ENCODE measurements at places on chromosomes 2 and 18. TPM values are rescaled to one million over a fixed set of nuclear protein-coding genes. Genes with fewer than 3 reads are reported as not detected.
A peak's percentile ranks its signal among the peaks of the same experiment; 100 is the strongest.

Gene ABCG8
- total RNA-seq, result not detected

Gene CPS1
- 27.5 TPM for total RNA-seq

Gene TMEM150A
- total RNA-seq, result 5.3 TPM

Gene RAB6D
- total RNA-seq, result not detected

Gene IL37
- total RNA-seq, result 1.7 TPM

Gene DNAJC5G
- total RNA-seq, result not detected

Gene CHMP3
- total RNA-seq, result 120 TPM

Gene RAX
- not detected for total RNA-seq

Gene CFAP65
- total RNA-seq, result not detected

Gene ANKRD36
- total RNA-seq, result 32.3 TPM

Gene DYNAP
- total RNA-seq, result not detected

Gene AAK1
- 50.3 TPM for total RNA-seq

Gene MGAT4A
- 12.2 TPM for total RNA-seq

Gene RAB6C
- total RNA-seq, result not detected

GRCh38 chr2:95113464-95113863 lies 8.1 kb downstream of the MRPS5 start:
- no peaks in the 10 kb centered on the region for H3K27me3 ChIP-seq
- DNase-seq, result no peak
- no peak overlapping the region for H3K27ac ChIP-seq
- H3K4me1 ChIP-seq, result no peaks in the 10 kb centered on the region
- H3K4me3 ChIP-seq, result no peak overlapping the region

DNA sequence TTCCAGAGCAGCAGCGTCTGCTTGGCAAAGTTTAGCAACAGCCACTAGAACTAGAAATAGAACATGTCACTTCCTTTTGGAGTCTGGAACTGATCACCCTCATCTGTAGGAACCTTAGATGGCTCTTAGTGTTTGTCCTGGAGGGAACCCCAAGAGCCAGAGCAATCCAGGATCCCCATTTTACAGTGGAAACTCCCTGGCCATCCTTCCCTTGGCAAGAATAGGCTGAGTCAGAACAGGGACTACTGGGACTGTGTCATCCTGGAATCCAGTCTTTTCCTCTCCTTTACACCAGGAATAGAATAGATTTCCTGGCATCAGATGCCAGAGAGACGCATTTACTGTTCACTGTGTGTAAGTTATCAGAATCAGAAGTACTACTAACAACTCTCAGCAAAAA lies 33.2 kb upstream of the GRHL1 start:
- H3K4me1 ChIP-seq, result peaks cover 9% of the 10 kb centered on the region
- H3K27me3 ChIP-seq, result no peaks in the 10 kb centered on the region
- no peak overlapping the region for H3K27ac ChIP-seq
- DNase-seq, result no peak
- no peak overlapping the region for H3K4me3 ChIP-seq
- H3K36me3 ChIP-seq, result no peaks in the 10 kb centered on the region

DNA sequence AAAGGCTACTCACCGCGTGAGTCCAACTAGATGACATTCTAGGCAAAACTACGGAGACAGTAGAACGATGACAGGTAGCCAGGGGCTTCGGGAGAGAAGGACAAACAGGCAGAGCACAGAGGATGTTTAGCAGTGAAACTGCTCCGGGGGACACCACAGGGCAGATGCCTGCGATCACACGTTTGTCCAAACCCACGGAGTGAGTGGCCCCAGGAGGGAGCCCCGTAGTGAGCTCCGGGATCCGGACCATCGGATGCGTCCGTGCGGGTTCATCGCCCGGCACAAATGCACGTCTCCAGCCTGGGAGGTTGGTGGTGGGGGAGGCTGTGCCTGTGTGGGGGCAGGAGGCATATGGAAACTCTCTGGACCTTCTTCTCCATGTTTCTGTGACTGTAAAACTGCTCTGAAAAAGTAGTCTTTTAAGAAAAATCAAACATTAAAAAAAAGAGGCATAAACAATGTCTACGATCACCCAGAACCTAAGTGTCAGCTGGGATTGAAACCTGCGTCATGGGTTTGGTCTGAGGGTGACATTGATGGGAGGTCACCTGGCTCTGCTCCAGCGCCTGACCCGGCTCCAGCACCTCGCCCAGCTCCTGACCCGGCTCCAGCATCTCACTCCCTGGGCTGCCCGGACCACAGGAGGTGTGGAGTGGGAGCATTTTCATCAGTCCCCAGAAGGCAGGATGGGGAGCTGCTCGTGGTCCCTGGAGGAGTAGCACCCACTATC lies 83.0 kb upstream of the CTDP1 start:
- no peaks in the 10 kb centered on the region for H3K36me3 ChIP-seq
- no peak for DNase-seq
- H3K4me1 ChIP-seq, result no peaks in the 10 kb centered on the region

DNA sequence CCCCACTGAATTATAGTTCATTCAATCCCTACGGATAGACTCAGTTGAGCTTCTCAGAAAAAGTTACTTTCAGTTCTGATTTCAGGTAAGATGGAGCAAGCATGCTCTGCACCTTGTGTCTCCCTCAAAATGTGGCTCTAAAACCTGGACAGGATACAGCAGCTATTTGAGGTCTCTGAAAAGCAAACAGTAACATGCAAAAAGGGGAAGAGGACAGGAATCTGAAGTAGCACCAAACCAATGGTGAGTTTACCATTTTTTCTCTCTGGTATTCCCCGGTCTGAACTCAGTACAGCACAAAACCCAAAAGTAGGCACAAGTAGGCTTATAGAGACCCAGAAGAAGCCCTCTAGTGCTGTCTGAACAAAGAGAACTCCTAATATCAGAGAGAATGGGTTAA lies 34.1 kb downstream of the LANCL1 start:
- no peak overlapping the region for H3K27ac ChIP-seq
- H3K4me1 ChIP-seq, result no peaks in the 10 kb centered on the region
- no peak overlapping the region for H3K4me3 ChIP-seq
- DNase-seq, result no peak
- H3K36me3 ChIP-seq, result no peaks in the 10 kb centered on the region

- no peak overlapping the region for H3K27ac ChIP-seq
- no peak overlapping the region for H3K4me3 ChIP-seq
- peaks cover 32% of the 10 kb centered on the region for H3K4me1 ChIP-seq
- DNase-seq, result no peak
- no peaks in the 10 kb centered on the region for H3K27me3 ChIP-seq
These were observed 71.4 kb upstream of the MBOAT2 start for GRCh38 chr2:9074930-9075329.

GRCh38 chr2:11842336-11842735 lies 95.9 kb downstream of the LPIN1 start:
- H3K27me3 ChIP-seq, result no peaks in the 10 kb centered on the region
- no peaks in the 10 kb centered on the region for H3K36me3 ChIP-seq
- no peak overlapping the region for H3K4me3 ChIP-seq
- no peak for DNase-seq

- H3K4me3 ChIP-seq, result no peak overlapping the region
- no peak for DNase-seq
- H3K27ac ChIP-seq, result no peak overlapping the region
- no peaks in the 10 kb centered on the region for H3K27me3 ChIP-seq
- H3K36me3 ChIP-seq, result no peaks in the 10 kb centered on the region
- no peaks in the 10 kb centered on the region for H3K4me1 ChIP-seq
These were observed 150.4 kb upstream of the CYRIA start for GRCh38 chr2:16816016-16816415.

DNA sequence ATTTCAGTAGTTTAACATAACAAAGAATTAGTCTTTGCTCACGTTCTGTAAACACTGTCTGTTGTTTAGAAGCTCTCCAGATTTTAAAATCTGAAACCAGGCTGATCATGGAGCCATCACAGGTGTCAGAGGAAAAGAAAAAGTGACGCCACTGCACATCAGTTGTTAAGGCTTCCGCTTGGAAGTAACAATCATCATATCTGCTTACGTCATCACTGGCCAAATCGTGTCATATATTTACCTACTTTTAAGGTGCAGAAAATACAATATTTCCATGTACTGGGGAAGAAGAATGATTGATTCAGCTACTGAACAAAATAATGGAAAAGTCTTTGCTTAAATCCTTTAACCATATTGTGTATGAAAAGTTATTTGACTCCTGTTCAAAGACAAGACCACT lies 382.6 kb upstream of the MC4R start:
- H3K27me3 ChIP-seq, result no peaks in the 10 kb centered on the region
- H3K4me1 ChIP-seq, result no peaks in the 10 kb centered on the region
- H3K27ac ChIP-seq, result no peak overlapping the region
- no peak for DNase-seq

GRCh38 chr2:208389940-208390339 lies 16.7 kb upstream of the PTH2R start:
- no peak for DNase-seq
- no peaks in the 10 kb centered on the region for H3K36me3 ChIP-seq
- no peaks in the 10 kb centered on the region for H3K4me1 ChIP-seq
- no peak overlapping the region for H3K4me3 ChIP-seq
- no peaks in the 10 kb centered on the region for H3K27me3 ChIP-seq

DNA sequence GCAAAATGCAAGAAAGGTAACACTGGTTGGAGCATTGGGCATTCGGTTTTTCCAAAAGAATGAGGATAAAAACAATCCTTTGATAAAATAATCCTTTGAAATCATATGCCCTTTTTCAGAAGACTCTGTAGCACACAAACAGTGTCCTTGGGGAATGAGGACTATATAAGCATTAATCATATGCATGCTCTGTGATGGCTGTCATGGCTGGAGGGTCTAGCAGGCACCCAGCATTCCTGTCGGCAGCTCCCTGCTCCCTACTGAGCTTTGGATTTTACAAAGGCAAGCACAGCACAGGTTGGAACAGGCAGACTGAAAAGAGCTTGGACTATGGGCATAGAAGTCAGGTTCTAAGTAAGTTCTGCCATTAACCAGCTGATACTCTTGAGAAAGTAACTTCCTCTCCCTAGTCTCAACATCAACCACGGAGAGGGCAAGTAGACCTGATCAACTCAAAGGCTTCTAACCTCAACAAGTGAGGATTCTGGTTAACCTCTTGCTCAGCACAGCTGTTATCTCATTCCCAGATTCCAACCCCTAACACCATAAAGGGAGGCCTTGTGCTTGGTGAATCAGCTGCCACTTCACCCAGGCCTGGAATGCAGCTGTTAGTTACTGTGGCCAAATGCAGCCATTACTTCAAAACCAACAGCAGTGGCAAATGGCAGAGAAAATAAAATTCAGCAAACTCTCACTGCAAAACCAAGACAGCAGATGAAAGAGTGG lies 29.5 kb downstream of the GALNT14 start:
- H3K27ac ChIP-seq, result no peak overlapping the region
- DNase-seq, result no peak
- H3K4me1 ChIP-seq, result no peaks in the 10 kb centered on the region

DNA sequence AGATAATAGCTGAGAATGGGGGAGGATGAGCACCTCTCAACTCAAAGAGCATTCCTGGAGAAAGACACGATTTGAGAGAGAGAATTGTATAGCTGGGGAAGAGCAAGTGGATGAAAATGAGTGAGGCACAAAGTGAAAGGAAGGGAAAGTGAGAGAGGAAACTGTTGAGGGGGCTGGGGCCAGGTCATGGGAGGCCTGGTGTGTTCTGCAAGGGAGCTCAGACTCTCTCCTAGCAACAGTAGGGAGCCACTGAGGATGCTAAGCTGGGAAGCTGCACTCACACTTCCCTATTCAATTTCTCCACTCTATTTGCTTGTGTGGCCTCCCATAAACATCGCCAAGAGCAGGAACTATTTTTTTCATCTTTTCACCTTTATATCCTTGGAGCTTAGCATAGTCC lies 14.8 kb downstream of the EVA1A start:
- no peak overlapping the region for H3K4me3 ChIP-seq
- no peaks in the 10 kb centered on the region for H3K36me3 ChIP-seq
- no peak overlapping the region for H3K27ac ChIP-seq
- DNase-seq, result no peak
- peaks cover 27% of the 10 kb centered on the region for H3K4me1 ChIP-seq

DNA sequence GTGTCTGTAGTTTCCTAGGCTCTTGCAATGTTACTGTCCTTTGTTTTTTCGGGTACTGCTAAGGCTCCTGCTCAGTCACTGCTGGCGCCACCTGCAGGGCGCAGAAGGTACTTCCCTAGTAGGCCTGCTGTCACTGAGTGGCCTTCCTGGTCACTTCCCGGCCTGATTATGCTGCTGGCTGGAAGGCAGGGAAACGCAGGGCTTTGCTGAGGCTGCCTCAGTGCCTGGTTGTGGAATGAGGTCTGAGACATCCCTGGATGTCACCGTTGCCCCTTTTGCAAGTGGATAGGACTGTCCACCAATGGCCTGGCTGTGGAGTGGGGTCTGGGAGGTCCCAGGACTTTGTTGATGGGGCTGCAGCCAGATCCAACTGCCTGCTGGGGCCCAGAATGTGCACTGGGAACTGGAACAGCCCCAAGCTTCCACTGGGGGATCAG lies 13.1 kb downstream of the DAW1 start:
- H3K4me3 ChIP-seq, result no peak overlapping the region
- no peaks in the 10 kb centered on the region for H3K4me1 ChIP-seq
- no peaks in the 10 kb centered on the region for H3K36me3 ChIP-seq
- no peaks in the 10 kb centered on the region for H3K27me3 ChIP-seq
- H3K27ac ChIP-seq, result no peak overlapping the region
- peak; percentile 57 for DNase-seq

DNA sequence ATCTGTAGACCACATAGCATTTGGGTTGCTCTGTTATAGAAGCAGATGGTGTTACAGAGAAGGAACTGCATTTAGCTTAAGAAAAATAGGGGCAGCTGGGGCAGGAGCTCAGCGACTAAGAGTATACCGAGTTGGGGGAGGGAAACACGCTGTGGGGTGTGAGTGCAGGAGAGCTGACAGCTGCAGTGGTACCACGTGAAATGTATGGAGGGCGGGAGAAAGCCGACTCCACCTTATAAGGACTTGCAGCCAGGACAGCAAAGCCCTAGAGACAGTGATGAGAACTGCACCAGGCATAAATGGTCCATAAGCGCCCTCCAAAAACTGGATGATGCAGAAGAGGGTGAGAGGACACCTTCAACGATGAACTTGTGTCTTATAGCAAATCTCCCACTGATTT lies 237.6 kb downstream of the PRKCE start:
- no peak overlapping the region for H3K27ac ChIP-seq
- H3K36me3 ChIP-seq, result no peaks in the 10 kb centered on the region
- no peak overlapping the region for H3K4me3 ChIP-seq
- DNase-seq, result no peak
- H3K27me3 ChIP-seq, result no peaks in the 10 kb centered on the region
- H3K4me1 ChIP-seq, result peaks cover 6% of the 10 kb centered on the region

DNA sequence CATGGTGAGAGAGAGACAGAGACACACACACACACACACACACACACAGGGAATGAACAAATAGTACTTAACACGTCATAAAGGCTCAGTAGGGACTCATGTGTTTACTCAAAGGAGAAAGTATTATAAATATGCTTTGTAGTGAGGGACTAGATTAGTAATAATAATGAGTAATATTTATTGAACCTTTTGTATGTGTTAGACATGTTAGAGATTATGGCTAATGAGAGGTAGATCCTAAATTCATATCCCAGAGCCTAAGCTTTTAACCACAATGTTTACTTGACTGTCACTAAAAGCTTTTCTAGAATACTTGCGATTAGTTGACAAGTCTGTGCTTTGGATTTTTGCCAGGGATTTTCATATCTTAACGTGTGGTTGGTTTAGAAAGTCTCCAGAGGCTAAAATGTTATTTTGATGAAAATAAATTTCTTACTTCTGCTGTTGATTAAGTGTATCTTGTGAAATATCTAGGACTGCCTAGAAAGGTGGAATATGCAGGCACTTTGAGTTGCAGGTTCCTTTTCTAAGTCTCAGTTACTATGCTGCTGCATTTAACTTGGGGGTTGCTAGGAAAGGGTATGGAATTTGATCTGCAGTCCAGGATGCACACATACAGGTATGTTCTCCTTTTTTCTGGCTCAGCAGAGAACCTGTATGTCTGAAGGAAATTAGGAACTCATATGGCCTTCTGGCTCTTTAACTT lies 64.5 kb downstream of the UBR3 start:
- no peaks in the 10 kb centered on the region for H3K4me1 ChIP-seq
- H3K4me3 ChIP-seq, result no peak overlapping the region
- DNase-seq, result no peak
- no peaks in the 10 kb centered on the region for H3K27me3 ChIP-seq
- no peak overlapping the region for H3K27ac ChIP-seq

Measured in PC-9 (cell line).